ENCODE measurements at places on chromosomes 4 and X.

DNA sequence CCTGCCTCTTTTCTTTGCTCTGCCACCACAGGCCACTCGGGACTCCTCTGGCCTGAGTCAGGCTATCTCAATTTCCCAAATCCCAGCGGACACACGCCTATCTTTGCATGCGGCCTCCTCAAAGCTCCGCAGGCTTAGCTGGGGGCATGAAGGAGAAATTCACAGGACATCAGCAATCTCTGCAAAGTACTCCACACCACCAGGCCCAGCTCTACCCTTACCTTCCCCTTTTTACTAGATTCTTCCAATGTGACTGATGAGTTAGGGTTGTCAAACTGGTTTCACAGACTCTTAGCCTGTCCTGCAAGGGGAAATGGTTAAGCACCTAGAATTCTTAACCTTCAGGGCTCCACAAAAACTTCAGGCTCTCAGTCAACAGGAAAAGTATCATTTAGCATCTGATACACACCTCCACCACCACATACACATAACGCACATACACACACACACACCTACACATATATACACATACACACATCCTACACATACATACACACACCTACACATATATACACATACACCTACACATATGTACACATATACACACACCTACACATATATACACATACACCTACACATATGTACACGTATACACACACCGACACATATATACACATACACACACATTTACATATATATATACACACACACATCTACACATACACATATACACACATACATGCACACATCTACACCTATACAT is 349.1 kb downstream of the ANK2 start:
- DNase-seq, result no peak

GRCh38 chrX:132071254-132071653 is 48.2 kb downstream of the STK26 start:
- DNase-seq, result no peak

- no peak for DNase-seq
These were observed 41.8 kb upstream of the COX7B2 start for GRCh38 chr4:46950826-46951225.

DNA sequence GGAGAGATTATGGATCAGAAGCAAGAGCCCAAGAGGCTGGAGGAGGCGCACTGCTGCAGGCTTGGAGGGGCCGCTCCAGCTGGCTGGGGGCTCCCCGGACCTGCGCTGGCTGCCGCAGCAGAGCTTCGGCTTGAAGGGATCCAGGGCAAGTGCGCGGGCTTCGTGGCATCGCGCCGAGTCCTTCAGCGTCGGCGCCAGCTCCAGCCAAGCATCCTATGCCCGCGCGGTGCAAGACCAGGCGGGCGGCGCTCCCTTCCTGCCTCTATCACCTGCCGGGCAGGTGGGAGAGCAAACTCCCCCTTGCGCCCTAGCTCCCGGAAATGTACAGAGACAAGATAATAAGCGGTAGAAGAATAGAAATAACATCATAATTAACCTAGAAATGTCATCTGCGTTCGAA is 10.5 kb upstream of the UCP1 start:
- DNase-seq, result no peak

DNA sequence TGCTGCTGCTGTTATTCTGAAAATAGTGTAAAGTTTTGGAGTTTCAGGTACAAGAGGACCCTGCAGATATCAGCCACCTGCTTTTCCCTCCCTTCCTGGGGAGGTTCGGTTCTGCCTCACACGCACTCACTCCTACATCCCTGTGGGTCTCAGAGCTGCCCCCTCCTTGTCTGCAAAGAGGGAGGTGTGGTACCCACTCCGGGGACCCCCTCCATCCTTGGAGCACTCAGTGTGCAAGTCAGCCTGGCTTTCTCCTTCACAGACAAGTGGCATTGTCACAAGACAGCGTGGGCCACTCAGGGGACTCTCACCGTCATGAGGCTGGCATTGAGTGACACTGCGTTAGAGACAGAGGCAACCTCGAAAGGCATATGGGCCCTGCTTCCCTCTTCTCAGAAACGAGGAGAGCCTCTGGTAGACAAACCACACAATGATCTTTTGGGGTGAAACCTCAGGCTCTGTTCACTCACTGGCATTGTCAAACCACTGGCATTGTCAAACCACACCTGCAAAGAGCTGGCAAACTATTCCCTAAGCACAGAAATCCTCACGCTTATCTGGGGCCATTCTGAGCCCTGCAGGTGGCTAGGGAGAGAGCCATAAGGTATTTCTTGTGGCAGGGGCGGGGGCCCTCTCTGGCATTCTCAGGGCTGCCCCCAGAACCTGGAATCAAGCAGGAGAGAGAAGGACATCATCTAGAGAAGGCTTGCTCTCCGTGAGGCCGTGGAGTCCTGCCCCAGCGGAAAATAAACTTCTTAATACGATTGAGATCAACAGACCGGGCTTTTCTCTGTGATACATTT is 285.0 kb downstream of the SHOX start:
- DNase-seq, result no peak

GRCh38 chrX:13511944-13512330 is 57.5 kb upstream of the EGFL6 start:
- no peak for DNase-seq

DNA sequence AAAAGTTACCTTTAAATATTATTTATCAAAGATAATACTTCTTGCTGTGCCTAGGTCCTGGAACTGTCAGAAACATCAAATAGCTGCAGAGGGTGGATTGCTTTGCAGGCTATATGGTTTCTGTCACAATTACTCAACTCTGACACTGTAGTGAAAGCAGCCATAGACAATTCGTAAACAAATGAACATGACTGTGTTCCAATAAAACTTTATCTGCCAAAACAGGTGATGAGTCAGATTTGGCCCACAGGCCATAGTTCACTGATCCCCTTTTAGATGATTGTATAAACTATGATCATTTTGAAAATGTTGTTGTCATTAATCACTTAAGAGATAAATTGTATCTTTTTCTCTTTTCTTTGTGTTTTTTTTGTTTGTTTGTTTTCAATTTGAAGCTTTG is 8.4 kb upstream of the MEPE start:
- DNase-seq, result no peak

GRCh38 chr4:169005453-169006099 is 4.5 kb downstream of the CBR4 start:
- no peak for DNase-seq

- DNase-seq, result no peak
These were observed 39.9 kb upstream of the HMX1 start for GRCh38 chr4:8911316-8912088.

GRCh38 chr4:162727232-162727631 is 439.5 kb downstream of the NAF1 start:
- DNase-seq, result no peak

GRCh38 chrX:110172215-110172614 is 145.7 kb downstream of the AMMECR1 start:
- no peak for DNase-seq

GRCh38 chr4:156673483-156673882 is 298.1 kb downstream of the PDGFC start:
- DNase-seq, result no peak

GRCh38 chr4:88109123-88109881 is 49.1 kb downstream of the ABCG2 start:
- no peak for DNase-seq

DNA sequence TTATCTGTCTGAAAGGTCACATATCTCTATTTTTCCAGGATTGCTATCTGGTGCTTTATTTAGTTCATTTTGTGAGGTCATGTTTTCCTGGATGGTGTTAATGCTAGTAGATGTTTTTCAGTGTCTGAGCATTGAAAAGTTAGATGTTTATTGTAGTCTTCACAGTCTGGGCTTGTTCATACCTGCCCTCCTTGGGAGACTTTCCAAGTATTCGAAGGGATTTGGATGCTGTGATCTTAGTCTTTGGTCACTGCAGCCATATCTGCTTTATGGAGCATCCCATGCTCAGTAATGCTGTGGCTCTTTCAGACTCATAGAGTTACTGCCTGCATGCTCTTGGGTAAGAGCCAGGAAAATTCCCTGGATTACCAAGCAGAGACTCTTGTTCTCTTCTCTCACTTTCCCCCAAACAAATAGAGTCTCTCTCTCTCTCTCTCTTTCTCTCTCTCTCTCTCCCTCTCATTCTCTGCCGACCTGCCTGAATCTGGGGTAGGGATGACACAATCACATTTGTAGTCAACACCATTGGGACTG is 130.0 kb downstream of the AR start:
- DNase-seq, result no peak

DNA sequence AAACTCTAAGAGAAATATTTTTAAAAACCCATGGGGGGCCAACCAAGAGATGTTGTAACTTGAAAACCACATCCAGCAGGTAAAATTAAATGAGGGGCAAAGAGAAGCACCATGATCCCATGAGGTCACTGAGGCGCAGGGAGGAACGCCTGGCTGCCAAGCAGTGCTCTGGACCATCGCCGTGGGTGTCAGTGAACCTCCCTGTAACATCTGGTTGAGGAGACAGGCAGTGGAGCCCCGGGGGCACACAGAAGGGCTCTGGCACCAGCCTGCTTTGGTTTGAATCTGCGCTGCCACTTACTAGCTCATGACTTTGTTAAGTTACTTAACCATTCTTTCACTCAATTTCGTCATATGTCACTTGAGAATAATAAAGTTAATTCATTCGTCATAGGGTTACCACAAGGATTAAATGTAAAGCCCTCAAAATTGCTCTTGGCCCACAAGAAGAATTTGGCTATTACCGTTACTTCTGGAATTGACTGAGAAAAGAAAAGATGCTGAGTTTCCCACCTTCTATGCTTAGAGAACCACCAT is 41.6 kb upstream of the SLC25A4 start:
- no peak for DNase-seq

GRCh38 chrX:29461039-29461438 is 754.3 kb upstream of the MAGEB2 start:
- DNase-seq, result no peak

- DNase-seq, result no peak
These were observed 88.3 kb downstream of the CLDN34 start for GRCh38 chrX:10055430-10055829.

- no peak for DNase-seq
These were observed 33.6 kb upstream of the TAPT1 start for GRCh38 chr4:16259889-16260246.

Measured in NCI-H2081 treated with DMSO at 0.1 percent for 48 hours (cell line).